ENCODE measurements at places on chromosomes 2 and 18. TPM values are rescaled to one million over a fixed set of nuclear protein-coding genes. Genes with fewer than 3 reads are reported as not detected.

C2orf66 gene
- 0.34 TPM for total RNA-seq

RAMP1 gene
- 7.6 TPM for total RNA-seq

CDH19 gene
- not detected for total RNA-seq

HAAO gene
- not detected for total RNA-seq

CTAGE1 gene
- total RNA-seq: not detected

LRP2 gene
- not detected for total RNA-seq

IGFBP5 gene
- total RNA-seq: 0.51 TPM

TMEM37 gene
- total RNA-seq: not detected

COLEC12 gene
- total RNA-seq: 0.20 TPM

CFC1 gene
- total RNA-seq: 1.8 TPM

TUBA4A gene
- total RNA-seq: 27.5 TPM

TRIM54 gene
- 2.0 TPM for total RNA-seq

MERTK gene
- 2.3 TPM for total RNA-seq

DNA sequence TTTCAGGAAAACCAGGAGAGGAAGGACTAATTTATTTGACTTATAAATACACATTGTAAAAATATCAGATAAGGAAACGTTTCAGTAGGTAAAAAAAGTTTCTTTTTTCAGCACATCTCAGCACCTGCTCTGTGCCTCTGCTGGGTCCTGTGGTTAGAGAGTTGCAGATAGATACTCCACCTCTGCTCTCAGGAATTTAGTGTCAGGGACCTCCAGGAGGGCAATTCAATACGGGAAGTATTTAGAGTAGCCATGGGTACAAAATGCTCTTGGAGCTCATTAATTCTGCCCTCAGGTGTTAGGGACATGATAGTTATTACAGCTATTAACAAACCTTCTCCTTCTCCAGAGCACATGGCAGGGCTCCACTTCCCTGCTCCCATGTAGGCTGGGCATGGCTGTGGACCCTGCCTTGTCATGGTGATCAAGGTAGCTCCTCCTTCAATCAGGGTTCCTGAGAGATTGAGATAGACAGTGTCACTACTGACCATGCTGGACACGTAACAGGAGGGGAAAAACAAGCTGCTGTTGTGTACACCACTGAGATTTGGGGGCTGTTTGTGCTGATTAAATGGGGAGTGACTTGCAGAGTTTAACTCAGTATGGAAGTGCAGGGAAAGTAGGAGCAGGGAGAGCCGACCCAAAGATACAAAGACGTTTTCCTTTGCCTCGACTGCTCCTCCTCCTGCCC is 185.6 kb upstream of the COPS8 start:
- no peak for DNase-seq

- peak; percentile 65 for DNase-seq
Observed at GRCh38 chr2:216370961-216371712, 1.1 kb downstream of the MARCHF4 start.

- DNase-seq: no peak
Observed at GRCh38 chr2:28636491-28636890, 115.1 kb upstream of the PPP1CB start.

- DNase-seq: no peak
Observed at GRCh38 chr2:16655905-16656642, 9.6 kb downstream of the CYRIA start.

- no peak for DNase-seq
Observed at GRCh38 chr2:159098921-159099411, 130.5 kb downstream of the TANC1 start.

GRCh38 chr2:9842487-9843228 is 616 bp upstream of the TAF1B start:
- DNase-seq: no peak

DNA sequence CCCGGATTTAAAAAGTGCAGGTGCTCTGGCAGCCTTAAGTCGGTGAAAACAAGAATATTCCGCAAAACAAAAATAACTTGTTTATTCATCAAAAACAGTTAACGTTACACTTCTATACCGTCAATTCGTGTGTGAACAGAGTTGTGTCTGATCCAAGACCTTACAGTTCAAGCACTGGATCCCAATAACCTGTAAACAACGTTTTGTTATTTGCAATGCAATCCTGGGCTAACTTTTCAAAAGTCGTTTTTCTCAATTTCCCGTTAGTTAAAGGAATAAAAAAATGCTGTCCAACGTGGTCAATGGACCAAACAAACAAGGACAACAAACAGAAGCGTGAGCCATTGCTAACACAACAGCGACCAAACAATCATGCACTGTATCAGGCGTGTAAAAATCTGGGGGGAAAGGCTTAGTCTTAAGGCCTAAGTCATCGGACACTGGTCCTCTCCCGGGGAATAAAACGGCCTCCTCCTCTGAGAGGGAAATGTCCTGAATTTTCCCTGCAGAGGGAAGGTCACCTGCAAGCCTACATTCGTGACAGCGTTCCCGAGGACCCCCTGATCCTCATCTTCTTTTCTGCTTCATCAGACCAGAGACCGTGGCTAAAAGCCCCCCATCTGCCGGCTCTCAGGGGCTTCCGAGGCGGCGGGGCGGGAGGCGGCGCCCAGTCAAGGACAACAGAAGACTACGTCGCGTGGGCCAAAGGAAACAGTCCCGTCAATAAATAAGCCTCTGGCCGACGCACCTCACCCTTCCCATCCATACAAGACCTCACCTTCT is 490 bp downstream of the NDUFS1 start:
- no peak for DNase-seq

DNA sequence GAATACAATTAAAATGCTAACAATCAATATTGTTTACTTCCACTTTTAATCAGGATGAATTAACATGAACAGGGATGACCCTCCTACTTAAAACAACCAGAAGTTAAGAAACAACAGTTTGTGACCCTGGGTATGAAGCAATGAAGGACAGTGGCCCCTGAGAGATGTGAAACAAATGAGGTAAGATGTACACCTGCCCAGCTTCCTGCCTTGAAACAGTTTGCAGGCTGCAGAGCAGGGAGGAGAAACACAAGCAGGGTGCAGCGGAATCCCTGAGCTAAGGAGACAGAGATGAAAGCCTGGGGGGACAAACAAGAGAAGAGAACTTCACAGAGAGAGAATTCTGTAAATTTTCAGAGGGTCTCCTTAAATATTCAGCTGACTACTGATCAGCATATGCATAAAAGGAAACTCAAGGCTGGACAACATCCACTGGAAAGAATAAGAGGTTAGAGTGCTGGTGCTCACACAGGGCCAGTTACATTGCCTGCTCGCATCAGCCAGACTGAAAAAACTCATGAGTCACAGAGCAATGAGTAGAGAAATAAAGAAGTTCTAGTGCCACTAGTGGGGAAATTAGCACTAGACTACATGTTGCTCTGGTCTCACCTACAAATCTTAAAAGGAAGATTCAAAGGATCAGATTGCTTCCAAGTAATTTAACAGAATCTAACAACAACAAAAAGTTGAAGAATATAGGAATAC is 106.4 kb downstream of the PID1 start:
- no peak for DNase-seq

GRCh38 chr2:84292545-84292944 is 166.5 kb downstream of the SUCLG1 start:
- DNase-seq: no peak

GRCh38 chr2:118774458-118775133 is 72.9 kb downstream of the EN1 start:
- peak; percentile 86 for DNase-seq

GRCh38 chr2:188382107-188382506 is 90.4 kb downstream of the GULP1 start:
- no peak for DNase-seq

DNA sequence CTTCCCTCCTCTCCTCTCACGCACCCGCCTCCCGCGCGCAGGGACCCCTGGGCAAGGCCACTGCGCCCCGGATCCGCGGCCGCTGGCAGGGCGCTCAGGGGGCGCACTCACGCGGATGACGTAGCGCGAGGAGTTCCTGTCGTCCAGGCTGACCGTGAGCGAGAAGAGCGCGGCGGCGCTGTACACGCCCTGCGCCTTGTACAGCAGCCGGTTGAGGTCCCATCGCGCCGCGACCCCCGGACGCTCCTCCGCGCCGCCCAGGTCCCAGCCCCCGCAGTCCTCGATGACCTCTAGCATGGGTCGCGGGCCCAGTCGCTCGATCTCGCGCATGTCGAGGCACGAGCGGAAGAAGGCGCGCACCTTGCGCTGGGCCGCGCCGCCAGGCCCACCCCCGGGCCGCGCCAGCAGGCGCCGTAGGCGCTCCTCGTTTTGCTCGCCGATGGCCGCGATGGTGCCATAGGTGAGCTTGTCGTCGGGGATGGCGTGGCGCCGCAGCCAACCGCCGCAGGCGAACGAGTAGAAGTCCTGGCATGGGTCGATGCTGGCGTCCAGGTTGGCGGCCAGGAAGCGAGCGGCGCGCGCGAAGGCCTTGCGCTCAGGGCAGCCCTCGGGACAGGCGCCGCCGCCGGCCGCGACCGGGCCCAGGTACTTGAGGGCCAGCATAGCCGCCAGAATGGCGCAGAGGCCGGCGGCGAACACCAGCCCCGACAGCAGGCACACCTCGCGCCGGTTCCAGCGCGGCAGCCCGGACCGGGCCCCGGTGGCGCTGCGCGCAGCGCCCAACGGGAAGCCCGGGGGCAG is 1.7 kb downstream of the ECEL1 start:
- peak; percentile 29 for DNase-seq

GRCh38 chr2:218291318-218292047 is 820 bp downstream of the TMBIM1 start:
- DNase-seq: no peak

DNA sequence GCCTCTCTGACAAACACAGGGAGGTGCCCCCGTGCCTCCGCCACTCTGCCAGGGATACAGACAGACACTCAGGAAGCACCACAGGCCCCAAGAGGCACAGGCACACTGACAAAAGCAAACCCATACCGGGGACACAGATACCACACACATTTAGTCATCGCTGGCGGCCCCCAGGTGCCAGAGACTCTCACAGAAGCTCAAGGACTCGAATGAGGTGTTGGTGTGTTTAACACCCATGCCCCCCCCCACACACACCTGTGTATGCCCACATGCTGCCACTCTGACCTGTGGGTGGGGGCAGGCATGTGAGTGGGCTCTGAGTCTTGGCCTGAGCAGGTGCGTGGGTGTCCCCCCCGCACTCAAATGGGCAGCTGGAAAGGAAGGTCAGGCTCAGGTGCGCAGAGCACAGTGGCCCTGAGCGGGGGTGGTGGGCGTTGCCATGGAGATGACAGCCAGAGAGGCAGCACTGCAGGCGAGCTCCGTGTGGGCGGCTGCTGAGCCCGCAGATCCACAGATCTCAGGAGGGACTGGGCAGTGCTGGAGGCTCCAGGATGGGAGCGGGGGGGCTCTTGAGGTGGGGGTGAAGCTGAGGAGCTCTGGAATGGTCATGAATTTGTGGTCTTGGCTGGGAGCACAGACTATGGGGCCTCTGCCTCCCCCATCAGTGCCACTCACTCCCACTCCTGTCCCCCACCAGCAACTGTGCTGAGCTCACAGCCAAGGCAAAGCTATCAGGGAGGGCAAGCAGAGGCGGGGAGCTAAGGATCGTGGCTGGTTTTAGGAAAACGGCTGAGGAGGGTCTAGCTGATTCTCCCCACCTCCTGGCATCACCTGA is 73.9 kb upstream of the TAF1B start:
- DNase-seq: peak; percentile 65

DNA sequence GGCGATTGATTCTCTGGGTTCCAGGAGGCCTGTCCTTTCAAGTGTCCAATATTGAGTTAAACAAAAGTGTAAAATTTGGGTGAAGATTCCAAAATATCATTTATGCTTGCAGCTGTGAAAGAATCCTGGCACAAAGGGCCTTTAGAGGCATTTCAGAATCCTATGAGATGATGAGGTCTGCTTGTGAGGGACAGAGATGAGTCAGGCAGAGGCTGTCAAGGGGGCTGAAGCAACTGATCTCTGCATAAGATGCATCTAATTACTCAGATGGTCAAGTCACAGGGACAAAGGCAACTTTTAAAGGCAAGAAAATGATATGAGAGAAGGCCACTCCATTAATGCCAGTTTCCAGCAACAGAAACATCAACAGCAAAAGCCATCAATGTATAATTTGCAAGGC is 78.8 kb downstream of the FHOD3 start:
- DNase-seq: no peak

- DNase-seq: no peak
Observed at GRCh38 chr18:9965711-9966624, 52.2 kb downstream of the VAPA start.

DNA sequence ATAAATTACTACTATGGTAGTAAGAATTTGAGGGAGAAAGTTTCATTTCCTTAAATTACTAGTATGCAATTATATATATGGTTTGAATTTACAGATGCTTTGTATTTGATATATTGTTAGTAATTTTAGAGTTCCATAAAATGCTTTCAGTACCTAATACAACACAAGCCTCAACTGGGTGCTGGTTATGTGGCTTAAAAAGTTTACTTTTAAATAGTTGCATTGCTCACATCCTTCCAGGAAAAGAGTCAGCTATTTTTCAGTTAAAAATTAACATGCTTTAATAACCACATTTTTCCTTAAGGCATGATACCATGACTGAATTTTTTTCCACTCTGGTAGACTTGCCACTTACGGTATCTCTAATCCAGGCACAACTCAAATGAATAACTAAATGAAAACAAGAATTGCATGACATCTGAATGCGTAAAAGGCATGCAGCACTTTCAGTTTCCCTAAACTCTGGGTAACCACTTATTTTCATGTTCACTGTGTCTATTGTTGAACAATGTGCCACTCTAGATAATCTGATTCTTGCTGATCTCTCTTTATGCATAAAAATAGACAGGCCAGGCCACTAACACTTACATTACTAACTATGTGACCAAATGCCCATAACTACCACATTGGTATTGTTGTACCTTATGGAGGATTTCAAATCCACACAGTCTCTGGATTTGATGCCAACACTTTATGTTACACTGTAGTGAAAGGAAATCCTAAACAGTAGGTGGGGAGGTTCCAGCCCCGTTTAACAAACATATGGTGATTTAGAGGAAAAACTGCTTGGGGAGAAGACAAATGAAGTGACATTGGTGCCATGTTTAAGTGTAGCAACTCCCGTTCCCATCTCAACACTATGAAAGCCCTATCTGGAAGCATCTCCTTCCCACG is 35.5 kb upstream of the SLC35F5 start:
- no peak for DNase-seq

GRCh38 chr18:37298816-37299215 is 266.8 kb downstream of the CELF4 start:
- no peak for DNase-seq

- no peak for DNase-seq
Observed at GRCh38 chr2:159755788-159756187, 42.2 kb downstream of the CD302 start.

Measured in glutamatergic neuron (in vitro differentiated cells).